Aorta (tissue), 5 donors: ENCODE measurements at places on chromosomes 16 and 17.

DNA sequence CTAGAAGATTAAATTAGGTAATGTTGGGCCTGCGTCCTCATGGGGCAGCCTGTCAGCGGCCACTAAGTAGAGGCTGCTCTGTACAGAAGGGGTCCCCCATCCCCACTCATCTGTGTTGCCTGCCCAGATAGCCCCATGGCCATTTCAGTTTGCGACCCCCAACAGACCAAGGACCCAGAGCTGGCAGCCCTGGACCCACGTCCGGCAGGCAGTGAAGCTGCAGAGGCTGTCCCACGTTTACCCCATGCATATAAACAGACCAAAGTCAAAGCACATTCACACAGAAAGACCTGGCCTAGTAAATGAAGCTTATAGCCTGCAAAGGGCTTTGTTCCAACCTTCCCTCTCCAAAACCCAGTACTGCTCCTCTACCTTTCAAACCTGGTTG, 4.6 kb downstream of the PDF start:
- no peak for DNase-seq

GRCh38 chr17:42512733-42513251, 23.2 kb upstream of the NAGLU start:
- DNase-seq = no peak

DNA sequence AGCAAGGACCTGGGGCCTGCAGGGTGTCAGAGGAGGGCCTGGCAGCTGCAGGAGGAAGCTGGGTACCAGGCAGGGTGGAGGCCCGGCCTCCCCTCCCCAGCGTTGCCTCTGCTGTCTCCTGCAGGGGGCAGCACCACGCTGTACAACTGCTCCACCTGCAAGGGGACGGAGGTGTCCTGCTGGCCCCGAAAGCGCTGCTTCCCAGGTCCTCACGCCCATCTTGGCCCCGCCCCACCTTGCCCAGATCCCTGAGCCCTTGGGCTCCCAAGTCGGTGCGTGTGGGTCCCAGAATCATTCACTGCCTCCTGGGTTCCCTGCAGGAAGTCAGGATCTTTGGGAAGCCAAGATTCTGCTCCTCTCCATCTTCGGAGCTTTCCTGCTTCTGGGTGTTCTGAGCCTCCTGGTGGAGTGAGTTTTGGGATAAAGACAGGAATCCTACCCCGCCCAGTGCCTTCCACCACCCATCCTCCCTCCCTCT, 1.2 kb downstream of the TMEM95 start:
- peak; percentile 93 for DNase-seq

- DNase-seq = no peak
Observed at GRCh38 chr16:82135844-82136243, 34.2 kb downstream of the MPHOSPH6 start.

GRCh38 chr17:51954232-51954765, 204.2 kb downstream of the CA10 start:
- DNase-seq = no peak

- DNase-seq = peak; percentile 61
Observed at GRCh38 chr16:50297301-50298074, 31.1 kb downstream of the ADCY7 start.

DNA sequence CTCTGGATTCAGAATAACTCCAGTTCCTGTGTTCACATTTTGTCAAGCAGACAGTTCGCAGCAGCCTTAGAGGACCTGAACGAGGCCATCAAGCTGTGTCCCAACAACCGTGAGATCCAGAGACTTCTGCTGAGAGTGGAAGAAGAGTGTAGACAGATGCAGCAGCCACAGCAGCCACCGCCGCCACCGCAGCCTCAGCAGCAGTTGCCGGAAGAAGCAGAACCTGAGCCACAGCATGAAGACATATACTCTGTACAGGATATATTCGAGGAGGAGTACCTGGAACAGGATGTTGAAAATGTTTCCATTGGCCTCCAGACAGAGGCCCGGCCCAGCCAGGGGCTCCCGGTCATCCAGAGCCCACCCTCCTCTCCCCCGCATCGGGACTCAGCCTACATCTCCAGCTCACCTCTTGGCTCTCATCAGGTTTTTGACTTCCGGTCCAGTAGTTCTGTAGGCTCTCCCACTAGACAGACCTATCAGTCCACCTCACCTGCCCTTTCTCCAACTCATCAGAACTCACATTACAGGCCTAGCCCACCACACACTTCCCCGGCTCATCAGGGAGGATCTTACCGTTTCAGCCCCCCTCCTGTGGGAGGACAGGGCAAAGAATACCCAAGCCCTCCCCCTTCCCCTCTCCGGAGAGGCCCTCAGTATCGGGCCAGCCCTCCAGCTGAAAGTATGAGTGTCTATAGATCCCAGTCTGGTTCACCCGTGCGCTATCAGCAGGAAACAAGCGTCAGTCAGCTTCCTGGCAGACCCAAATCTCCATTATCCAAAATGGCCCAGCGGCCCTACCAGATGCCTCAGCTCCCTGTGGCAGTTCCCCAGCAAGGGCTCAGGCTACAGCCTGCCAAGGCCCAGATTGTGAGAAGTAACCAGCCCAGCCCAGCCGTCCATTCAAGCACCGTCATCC, 25.9 kb downstream of the CYB561 start:
- DNase-seq = no peak

DNA sequence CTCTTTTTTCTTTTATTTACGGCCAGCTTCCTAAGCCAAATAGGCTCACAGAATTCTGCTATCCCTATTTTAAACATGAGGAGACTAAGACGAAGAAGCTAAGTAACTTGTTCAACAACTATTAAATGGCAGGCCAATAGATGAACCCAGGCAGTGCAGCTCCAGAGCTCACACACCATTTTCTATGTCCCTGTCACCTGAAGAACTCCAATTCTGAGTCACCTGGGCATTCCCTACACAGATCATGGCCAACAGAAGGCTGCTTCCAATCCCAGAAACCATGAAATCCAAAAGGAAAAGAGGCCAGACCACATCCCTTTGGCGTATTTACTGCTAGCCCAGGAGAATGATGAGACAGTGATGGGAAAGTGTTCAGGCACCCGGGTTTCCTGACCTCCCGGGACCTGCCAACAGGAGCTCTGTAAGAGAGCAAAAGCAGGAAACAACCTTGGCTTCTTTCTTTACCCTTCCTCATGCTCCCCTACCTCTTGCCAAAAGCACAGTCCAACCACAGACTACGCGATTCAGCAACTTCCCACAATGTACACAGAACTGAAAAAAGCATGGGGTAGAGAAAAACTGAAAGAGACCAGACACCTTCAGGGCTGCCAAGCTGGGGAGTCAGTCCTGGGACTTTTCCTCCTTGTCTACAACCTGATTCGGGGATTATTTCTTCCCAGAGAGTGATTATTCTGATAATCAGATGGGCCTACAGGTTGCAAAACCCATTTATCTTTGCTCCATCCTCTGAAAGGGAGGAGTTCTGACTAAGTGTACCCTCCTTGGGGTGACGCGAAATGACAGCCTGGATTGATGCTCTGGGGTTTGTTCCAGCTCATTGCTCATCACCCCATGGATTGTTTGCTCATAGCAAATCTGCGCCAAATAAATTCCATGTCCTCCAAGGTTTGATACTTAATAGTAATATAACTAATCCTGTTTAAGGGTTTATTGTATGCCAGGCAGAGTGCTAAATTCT, 47.8 kb upstream of the HAS3 start:
- DNase-seq = no peak

GRCh38 chr16:89173174-89173921, 1.8 kb downstream of the CDH15 start:
- no peak for DNase-seq
